Effector memory CD8-positive, alpha-beta T cell (primary cell): ENCODE measurements at places on chromosomes 3 and 15.

DNA sequence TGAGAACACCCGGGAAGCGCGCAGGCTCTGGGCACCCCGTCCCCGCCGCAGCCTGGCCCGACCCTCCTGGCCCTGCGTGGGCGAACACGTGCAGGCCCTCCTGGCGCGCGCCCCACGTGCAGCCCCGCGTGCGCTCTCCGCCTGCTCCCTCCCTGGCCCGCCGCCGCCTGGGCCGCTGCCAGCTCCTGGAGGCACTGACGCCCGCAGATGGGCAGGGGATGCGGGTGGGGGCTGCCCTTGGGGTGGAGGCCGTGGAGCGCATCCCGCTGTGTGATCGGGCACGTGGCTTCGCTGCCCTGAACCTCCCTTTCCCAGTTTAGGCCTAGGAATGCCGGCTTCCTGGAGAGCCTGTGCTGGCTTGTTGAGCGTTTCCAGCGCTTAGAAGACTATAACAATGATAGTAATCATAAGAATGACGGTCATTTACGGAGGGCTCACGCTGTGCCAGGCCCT is 104.6 kb upstream of the SLC6A6 start:
- no peaks in the 10 kb centered on the region for H3K27me3 ChIP-seq
- no peak overlapping the region for H3K4me3 ChIP-seq
- no peaks in the 10 kb centered on the region for H3K4me1 ChIP-seq
- DNase-seq: no peak
- no peak overlapping the region for H3K27ac ChIP-seq

- peak overlapping the region; percentile 52 for H3K4me3 ChIP-seq
- no peaks in the 10 kb centered on the region for H3K27me3 ChIP-seq
- peaks cover 48% of the 10 kb centered on the region for H3K4me1 ChIP-seq
- no peak for DNase-seq
- H3K36me3 ChIP-seq: peaks cover 2% of the 10 kb centered on the region
Measured at GRCh38 chr3:32420126-32421038, 28.7 kb downstream of the CMTM7 start.

GRCh38 chr3:69646287-69647067 is 92.8 kb upstream of the MITF start:
- H3K27ac ChIP-seq: no peak overlapping the region
- no peak overlapping the region for H3K4me3 ChIP-seq
- no peak for DNase-seq
- no peaks in the 10 kb centered on the region for H3K27me3 ChIP-seq
- no peaks in the 10 kb centered on the region for H3K4me1 ChIP-seq

DNA sequence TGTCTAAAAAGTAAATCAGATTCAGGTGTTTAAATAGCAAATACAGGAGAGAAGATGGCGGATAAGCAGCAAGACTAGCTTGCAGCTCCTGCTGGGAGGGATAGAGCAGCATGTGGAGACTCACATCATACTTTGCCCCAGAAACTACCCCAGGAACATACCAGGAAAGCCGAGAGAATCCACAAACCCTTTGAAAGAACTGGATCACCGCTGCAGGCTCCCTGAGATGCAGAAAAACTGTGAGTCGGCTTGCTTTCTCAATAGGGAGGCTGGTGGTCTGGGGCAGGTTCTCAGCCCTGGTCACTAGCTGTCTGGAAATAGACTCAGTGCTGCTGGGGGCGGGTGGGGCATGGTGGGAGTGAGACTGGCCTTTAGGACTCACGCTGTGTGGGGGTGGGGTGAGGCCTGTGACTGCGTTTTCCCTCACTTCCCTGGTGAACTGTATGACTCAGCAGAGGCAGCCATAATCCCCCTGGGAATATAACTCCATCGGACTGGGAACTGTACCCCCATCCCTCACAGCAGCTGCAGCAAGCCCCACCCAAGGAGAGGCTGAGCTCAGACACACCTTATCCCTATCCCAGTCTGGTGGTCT is 142.8 kb downstream of the CNTN6 start:
- H3K36me3 ChIP-seq: no peaks in the 10 kb centered on the region
- no peak for DNase-seq
- no peak overlapping the region for H3K27ac ChIP-seq
- H3K4me1 ChIP-seq: no peaks in the 10 kb centered on the region
- H3K4me3 ChIP-seq: no peak overlapping the region

DNA sequence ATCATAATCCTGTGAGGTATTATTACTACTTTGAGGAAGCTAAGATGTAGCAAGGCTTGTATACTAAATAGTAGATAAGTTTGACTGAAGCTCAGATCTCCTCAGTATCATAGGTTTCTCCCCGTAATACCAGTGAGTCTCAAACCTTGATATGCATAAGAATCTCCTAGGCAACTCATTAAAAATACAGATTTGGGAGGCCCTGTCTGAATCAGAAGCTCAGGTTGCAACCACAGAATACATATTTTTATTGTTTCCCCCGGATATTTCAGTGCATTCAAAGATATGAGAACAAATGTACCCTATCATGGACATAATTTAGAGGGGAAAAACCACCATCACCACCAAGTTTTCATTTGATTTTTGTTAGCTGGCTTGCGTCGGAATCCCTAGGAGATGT is 242.1 kb upstream of the C2CD4B start:
- H3K4me1 ChIP-seq: no peaks in the 10 kb centered on the region
- H3K36me3 ChIP-seq: no peaks in the 10 kb centered on the region
- H3K27ac ChIP-seq: no peak overlapping the region
- peaks cover 73% of the 10 kb centered on the region for H3K27me3 ChIP-seq

- peak overlapping the region; percentile 98 for H3K27ac ChIP-seq
- no peak for DNase-seq
- H3K4me3 ChIP-seq: peak overlapping the region; percentile 97
- H3K4me1 ChIP-seq: peaks cover 46% of the 10 kb centered on the region
Measured at GRCh38 chr3:23809294-23809693, 3.5 kb downstream of the UBE2E1 start.

DNA sequence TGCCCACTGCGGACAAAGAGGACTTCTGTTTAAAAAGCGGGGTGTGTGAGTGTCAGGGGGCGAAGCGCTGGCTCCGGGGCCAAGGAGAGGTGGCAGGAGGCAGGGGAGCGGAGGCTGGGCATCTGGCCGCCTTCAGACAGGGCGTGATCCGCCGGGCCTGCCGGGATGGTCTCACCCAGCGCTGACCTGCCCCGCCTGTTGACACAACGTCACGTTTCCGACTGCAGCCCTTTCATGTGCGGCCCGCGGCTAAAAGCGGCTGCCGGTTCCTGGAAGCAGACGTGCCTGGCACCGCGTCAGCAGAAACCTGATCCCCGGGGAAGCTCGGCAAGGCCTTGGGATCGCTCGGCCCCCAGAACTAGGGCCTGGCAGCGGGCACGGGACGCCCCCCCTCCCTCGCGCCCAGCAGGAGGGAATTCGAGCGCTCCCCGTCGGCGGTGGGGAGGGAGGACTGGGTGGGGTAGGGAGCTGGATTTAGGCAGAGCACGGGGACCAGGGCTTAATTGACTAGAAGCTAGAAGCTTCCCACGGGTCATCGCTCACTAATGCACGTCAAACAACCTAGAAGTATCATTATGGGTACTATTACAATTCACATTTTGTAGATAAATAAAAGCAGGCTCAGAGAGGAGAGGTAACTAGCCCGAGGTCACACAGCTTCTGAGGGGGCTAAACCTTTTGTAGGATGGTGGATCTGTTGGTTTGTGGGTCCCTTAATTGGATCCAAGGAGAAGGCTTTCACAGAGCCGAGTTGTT is 7.7 kb downstream of the BHLHE40 start:
- DNase-seq: peak; percentile 72
- H3K4me3 ChIP-seq: peak overlapping the region; percentile 83
- H3K4me1 ChIP-seq: peaks cover 50% of the 10 kb centered on the region
- H3K27me3 ChIP-seq: no peaks in the 10 kb centered on the region

GRCh38 chr3:57095363-57095762 is 34.9 kb downstream of the SPATA12 start:
- H3K4me3 ChIP-seq: no peak overlapping the region
- H3K4me1 ChIP-seq: no peaks in the 10 kb centered on the region
- H3K36me3 ChIP-seq: no peaks in the 10 kb centered on the region
- peaks cover 18% of the 10 kb centered on the region for H3K27me3 ChIP-seq
- DNase-seq: no peak

GRCh38 chr15:39925112-39925842 is 5.2 kb upstream of the GPR176 start:
- H3K27ac ChIP-seq: no peak overlapping the region
- peaks cover 9% of the 10 kb centered on the region for H3K27me3 ChIP-seq
- no peak overlapping the region for H3K4me3 ChIP-seq
- no peaks in the 10 kb centered on the region for H3K36me3 ChIP-seq
- DNase-seq: no peak
- peaks cover 5% of the 10 kb centered on the region for H3K4me1 ChIP-seq

DNA sequence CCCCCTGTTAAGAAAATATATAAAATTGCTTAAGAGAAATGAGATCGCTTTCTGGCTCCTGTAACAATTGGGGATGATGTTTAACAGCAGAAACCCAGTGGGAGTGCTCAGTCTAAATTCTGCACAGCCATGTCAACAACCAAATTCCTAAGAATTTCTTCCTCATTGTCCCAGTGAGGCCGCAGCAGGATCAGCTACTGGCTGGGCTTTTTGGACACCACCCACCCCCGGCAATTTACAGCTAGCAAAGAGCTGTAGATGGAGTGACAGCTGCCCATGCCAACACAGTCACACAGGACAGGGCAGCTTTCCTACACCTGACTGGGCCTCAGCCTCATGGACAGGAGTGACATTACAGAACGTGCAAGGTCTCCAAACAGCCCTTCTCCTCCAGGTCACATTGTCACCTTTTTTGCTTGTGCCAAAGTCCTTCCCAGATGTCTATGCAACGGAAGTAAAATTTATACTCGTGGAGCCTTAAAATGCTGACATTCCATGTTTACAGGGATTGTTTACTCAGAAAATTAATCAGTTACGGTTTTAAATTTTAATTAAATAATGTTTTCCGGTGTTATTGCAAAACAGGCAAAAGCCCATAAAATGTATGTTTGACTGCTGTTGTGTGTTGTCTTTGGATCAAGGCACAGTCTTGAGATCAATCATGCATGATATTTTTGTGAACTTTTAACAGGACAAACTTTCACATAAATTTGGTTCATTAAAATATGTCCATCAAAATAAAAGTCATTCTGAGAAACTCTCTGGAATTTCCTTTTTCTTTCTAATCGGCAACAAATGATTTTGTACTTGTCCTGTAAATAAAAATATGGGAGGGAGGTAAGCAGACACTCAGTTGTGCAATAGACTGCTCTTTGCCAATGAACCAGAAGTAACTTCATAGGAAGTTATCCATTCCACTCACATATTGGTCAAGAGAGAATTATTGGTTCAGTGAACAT is 943.2 kb downstream of the MCTP2 start:
- H3K27ac ChIP-seq: no peak overlapping the region
- H3K4me1 ChIP-seq: no peaks in the 10 kb centered on the region
- no peak for DNase-seq
- peaks cover 16% of the 10 kb centered on the region for H3K27me3 ChIP-seq

- H3K27me3 ChIP-seq: no peaks in the 10 kb centered on the region
- H3K36me3 ChIP-seq: peaks cover 26% of the 10 kb centered on the region
- no peak overlapping the region for H3K4me3 ChIP-seq
- no peak for DNase-seq
Measured at GRCh38 chr3:52367891-52368880, 52.1 kb downstream of the DNAH1 start.

- peak overlapping the region; percentile 84 for H3K4me3 ChIP-seq
- peaks cover 38% of the 10 kb centered on the region for H3K4me1 ChIP-seq
- no peaks in the 10 kb centered on the region for H3K27me3 ChIP-seq
- peaks cover 41% of the 10 kb centered on the region for H3K36me3 ChIP-seq
Measured at GRCh38 chr3:45687828-45688193, 1.4 kb upstream of the SACM1L start.

DNA sequence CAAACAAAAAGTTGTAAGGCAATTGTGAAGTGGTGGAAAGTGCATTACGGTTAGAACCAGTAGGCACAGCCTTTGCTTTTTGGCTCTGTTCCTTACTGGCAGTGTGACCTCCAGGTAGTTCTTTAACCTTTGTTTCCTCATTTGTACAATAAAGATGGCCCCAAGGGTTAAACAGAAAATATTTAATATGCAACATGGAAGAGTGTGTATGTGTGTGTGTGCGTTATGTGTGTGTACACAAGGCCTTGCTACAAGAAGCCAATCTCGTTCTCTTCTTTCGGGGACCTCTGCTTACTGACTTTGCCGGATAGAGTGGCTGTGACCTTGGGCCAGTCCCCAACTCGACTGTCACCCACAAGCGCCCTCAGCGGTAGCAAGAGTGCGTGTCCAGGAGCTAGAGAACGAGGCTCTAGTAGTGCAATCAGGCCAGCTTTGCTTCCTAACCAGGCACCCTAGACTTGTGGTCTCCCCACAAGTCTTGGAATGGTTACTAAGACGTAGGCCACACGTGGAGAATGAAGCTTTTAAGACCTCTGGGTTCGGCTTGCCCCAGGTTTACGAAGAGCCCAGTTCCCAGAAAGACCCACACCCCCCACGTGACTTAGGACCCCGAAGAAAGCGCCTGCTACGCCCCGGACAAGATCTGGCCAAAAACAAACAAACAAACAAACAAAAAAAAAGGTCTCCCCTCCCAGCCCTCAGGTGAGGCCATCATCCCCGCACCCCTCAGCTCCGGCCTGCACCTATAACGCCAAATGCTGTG is 593 bp downstream of the CIAO2A start:
- DNase-seq: peak; percentile 34
- H3K4me1 ChIP-seq: peaks cover 79% of the 10 kb centered on the region
- peaks cover 18% of the 10 kb centered on the region for H3K36me3 ChIP-seq
- H3K27me3 ChIP-seq: no peaks in the 10 kb centered on the region
- H3K27ac ChIP-seq: peak overlapping the region; percentile 99

DNA sequence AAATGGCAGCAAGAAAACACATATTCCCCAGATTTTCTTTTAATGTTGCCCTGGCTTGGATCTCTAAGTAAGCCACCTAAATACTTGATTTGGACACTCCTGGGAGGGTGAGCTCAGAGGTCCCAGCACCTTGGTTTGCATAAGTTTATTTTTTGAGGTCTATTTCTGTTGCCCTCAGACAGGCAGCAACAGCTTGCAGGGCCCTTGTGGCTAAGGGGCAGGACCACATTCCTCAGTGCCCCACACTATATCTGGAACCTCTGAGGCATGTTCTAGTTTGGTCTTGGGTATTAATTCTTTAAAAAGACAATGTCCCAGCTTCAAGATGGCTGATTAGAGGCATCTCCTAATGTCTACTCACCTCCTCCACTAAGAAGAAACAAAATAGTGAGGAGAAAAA is 57.5 kb downstream of the IGSF11 start:
- H3K4me3 ChIP-seq: no peak overlapping the region
- H3K4me1 ChIP-seq: no peaks in the 10 kb centered on the region
- DNase-seq: no peak
- H3K27me3 ChIP-seq: peaks cover 18% of the 10 kb centered on the region

DNA sequence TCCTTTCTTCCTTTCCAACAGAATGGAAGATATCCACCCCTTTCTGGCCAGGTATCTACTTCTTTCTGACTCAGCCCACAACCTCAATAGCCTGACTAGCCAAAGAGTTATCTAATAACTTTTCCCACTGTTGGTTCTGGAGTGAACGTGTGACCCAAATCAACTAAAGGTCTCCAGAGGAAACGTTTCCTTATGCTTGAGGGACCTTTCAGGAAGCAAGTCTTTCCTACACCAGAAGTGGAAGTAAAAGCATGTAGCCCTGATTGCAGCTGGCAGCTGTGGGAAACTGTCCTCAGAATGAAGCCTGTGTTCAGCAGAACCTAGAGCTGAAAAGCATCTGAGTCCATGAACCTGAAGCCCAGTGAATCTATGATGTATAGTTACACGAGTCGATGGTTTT is 34.7 kb upstream of the PHLDB2 start:
- H3K27ac ChIP-seq: no peak overlapping the region
- peaks cover 6% of the 10 kb centered on the region for H3K4me1 ChIP-seq
- DNase-seq: no peak
- no peaks in the 10 kb centered on the region for H3K27me3 ChIP-seq

- no peak overlapping the region for H3K4me3 ChIP-seq
- H3K4me1 ChIP-seq: no peaks in the 10 kb centered on the region
- no peaks in the 10 kb centered on the region for H3K36me3 ChIP-seq
Measured at GRCh38 chr3:161673866-161674265, 177.3 kb downstream of the OTOL1 start.
